ENCODE measurements at places on chromosomes 16 and 17.

DNA sequence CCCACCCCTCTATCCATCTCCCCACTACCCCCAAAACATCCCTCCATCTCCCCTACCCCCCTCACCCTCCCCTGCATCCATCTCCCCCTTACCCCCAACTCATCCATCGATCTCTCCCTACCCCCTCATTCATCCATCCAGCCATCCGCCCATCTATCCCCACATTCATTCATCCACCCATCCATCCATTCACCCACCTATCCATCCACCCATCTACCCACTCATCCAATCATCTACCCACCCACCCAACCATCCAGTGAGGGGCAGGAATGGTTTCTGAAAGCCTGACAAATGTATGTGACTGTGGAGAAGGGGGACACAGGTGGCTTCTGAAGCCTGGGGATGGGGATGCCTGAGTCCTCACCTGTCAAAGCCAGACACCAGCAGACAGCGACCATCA is 8.8 kb upstream of the PAM16 start:
- no peak for DNase-seq

GRCh38 chr17:66605541-66605940 is 229.4 kb upstream of the CACNG5 start:
- no peak for DNase-seq

- no peak for DNase-seq
Observed at GRCh38 chr16:83115491-83116232, 488.9 kb downstream of the CDH13 start.

GRCh38 chr16:25031132-25031440 is 15.9 kb upstream of the ARHGAP17 start:
- DNase-seq = no peak

GRCh38 chr16:10906482-10906881 is 29.5 kb downstream of the CIITA start:
- no peak for DNase-seq

GRCh38 chr17:44333371-44333770 is 8.7 kb upstream of the SLC25A39 start:
- no peak for DNase-seq

All from activated CD4-positive, alpha-beta T cell treated with anti-CD3 and anti-CD28 coated beads, Interleukin-2, amount 50 U/mL, for 4 hours (primary cell).